ENCODE measurements at places on chromosomes 1 and 21.

DNA sequence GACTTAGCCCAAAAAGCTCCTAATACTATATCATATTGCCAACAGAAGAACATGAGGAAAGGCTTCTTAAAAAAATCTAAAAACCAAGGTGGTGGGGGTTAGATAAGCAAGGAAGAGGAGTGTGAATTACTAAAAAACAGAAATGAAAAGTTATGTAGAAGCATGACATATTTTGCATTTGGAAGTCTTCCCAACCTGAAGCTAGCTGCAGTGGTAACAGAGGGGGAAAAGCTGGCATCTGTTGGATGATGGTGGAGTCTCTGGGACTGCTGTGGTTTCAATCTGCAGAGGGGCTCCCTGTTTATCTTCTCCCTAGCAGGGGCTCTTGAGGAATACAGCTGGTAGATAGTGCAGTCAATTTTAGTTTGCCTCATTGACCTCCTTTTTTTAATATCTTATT lies 249.2 kb upstream of the KIAA0040 start:
- no peak for DNase-seq

DNA sequence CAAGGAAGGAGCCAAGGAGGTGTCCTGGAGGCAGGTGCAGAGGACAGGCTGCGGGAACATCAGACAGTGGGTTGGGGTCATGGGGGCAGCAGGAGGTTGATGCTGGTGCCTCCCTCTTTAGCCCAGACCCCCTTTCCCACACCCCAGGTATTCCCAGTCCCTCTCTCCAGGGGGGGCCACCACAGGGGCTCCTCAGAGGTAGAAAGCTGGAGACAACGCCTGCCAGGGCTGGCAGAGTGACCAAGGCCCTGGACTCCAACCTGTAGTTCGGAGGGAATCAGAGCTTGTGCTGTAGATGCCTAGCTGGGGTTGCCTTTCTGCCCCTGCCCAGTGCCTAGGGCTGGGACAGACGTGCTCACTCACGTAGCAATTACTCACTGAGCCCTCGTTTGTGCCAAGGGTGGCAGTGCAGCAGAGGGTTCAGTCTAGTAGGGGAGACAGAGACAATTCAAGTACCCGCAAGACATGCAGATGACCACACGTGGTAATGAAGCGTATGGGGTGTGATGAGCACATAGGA lies 148.2 kb downstream of the PTPRU start:
- no peak for DNase-seq

- peak; percentile 74 for DNase-seq
These were observed 8.7 kb upstream of the SLX9 start for GRCh38 chr21:44931137-44931500.

GRCh38 chr1:218272366-218272765 lies 12.7 kb upstream of the RRP15 start:
- DNase-seq = no peak

- no peak for DNase-seq
These were observed 5.4 kb upstream of the TNFRSF25 start for GRCh38 chr1:6471086-6471969.

GRCh38 chr1:98398649-98399048 lies 262.9 kb upstream of the SNX7 start:
- no peak for DNase-seq

- DNase-seq = no peak
These were observed 96.3 kb upstream of the TMPRSS15 start for GRCh38 chr21:18499761-18500376.

GRCh38 chr21:29295066-29295650 lies 3.6 kb upstream of the BACH1 start:
- no peak for DNase-seq

GRCh38 chr21:15159382-15160020 lies 94.7 kb upstream of the NRIP1 start:
- DNase-seq = no peak

GRCh38 chr1:151502859-151503780 lies 8.1 kb upstream of the CGN start:
- no peak for DNase-seq

DNA sequence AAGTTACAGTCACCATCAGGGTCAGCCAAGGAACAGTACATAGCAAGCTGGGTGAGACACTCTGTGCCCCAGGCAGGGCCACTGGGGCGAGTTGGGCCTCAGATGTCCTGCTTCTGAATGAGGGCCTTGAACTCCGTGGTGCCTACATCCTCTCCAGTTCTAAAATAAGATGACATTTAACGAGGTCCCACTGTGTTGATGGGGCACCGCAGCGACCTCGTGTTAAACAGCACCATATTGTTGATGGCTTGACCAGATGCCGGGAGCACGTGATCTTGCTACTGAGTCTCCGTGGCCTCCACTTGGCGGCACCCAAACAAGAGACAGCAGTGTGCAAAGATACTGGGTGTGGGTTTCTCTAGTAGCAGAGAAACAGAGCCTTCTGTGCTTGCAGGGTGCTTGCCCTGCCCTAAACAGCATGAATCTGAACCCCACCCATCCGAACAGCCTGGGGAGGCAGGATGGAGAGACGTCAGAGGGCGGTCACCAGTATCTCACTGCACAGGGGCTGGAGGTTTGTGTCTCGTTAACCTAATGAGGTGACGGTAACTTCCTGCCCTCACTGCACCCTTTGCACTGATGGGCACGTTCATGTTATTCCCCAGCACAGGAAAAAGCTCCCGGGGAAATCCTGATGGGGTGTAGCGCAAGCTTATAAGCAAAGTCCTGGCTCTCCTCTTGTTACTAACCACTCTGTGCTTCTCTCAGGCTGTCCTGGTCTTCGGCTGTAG lies 324.4 kb downstream of the AJAP1 start:
- no peak for DNase-seq

GRCh38 chr21:36661511-36662309 lies 37.2 kb upstream of the SIM2 start:
- DNase-seq = no peak

DNA sequence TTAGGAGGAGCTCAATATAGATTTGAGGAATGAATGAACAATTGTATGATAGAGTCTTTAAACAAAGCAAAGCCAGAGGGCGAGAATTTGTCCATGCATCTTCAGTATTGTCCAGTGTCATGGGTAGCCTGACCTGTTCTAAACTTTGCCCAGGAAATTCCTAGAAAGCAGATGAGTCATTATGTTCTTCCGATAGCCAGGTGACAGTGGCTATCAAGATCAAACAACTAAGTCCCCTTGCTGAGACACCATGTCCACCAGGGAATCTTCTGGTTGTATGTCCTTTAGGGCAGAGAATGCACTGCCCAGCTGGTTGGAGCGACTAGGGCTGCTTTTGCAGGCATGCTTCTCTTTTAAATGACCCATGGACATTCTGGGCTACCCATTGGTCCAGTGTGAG lies 1.8 kb upstream of the SLC26A9 start:
- DNase-seq = no peak

DNA sequence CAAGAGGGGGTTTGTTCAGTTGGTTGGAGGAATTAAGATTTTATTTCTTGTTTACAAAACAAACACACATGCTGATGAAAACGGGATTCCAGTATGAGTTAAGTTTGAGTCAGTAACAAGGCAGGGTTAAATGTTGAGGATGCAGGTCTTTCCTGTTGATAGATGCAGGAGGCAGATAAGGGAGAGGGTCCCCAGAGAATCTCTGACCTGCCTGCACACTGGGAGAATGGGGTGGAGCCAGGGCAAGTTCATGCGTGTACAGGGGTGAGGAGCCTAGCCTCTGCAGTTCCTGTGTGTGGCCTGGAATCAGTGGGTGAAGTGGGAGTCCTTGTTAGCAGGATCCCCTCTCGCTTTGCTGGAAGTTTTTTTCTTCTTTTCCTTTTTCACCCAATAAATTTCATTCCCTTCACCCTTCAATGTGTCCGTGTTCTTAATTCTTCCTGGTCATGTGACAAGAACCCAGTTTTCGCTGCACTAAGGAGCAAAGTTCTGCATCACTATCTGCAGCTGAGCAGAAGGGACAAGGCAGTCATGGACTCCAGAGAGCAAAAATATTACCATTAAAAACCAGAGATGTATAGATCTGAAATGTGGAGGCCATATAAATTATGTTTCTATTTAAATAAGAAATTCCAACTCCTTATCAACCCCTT lies 69.9 kb upstream of the MARK1 start:
- no peak for DNase-seq

All from GM13976 (cell line).